ENCODE measurements at places on chromosomes 7 and 10. TPM values are rescaled to one million over a fixed set of nuclear protein-coding genes. Genes with fewer than 3 reads are reported as not detected.

The NUTM2D gene
- total RNA-seq: 0.32 TPM

The CYP2C8 gene
- total RNA-seq: not detected

The CALML5 gene
- total RNA-seq: not detected

The GJD4 gene
- 0.08 TPM for total RNA-seq

The STAG3 gene
- 3.4 TPM for total RNA-seq

The EPHB6 gene
- total RNA-seq: 0.59 TPM

The SEMA3E gene
- total RNA-seq: 6.8 TPM

- DNase-seq: no peak
Observed at GRCh38 chr10:80894311-80894791, 356.6 kb downstream of the SH2D4B start.

DNA sequence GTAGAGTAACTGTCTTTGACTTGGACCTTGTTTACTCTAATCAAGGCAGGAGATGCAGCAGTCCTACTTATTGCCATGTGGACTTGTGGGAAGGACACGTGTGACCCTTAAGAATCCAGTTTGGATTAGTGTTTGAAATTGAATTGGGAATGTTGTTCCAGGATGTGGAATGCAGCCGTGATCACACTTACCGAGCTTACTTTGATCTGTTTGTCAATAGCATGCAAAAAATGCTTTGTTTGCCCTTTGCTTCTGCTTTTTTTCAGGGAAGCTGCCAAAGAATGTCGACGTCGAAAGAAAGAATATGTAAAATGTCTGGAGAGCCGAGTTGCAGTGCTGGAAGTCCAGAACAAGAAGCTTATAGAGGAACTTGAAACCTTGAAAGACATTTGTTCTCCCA is 84.7 kb downstream of the CREM start:
- peak; percentile 38 for DNase-seq

- DNase-seq: peak; percentile 54
Observed at GRCh38 chr10:87829986-87830729, 12.1 kb upstream of the ATAD1 start.

GRCh38 chr7:116242178-116242577 is 31.8 kb downstream of the TES start:
- no peak for DNase-seq

GRCh38 chr10:63246356-63246755 is 113.2 kb downstream of the NRBF2 start:
- no peak for DNase-seq

DNA sequence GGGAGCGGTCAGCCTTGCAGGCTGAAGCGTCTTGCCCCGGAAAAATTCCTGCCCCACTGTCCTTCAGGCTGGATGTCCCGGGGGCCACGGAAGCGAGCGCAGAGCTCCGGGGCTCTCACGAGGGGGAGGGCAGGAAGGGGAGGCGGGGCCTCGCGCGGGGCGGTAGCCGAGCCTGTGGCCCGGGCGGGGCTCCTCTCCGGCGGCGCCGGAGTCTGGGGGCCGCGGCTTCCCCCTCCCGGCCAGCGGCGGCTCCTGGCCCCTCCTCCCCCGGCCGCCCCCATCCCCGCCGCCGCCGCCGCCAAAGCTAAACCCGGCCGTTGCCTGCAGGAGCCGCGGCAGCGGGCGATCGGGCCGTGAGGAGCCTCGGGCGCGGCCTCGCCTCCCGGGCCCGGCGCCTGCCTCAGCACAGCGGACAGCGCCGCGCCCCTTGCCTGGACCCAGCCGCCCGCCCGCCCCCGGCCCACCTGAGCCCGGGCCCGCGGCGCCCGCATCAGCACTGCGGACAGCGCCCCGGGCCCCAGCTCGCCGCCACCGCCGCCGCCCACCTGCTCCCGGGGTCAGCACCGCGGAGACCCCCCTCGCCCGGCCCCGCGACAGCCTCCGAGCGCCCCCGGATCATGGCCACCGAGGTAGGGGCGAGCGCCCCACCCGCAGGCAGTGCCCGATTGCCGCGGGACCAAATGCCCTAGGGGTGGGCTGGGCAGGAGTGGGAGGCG is at the start of gene GOLGA7B:
Gene GOLGA7B, plus strand, starts transcription at position 157 of the 716 bp plus-strand sequence. Its CDS starts 461 bp downstream, at position 618.
- peak; percentile 62 for DNase-seq

DNA sequence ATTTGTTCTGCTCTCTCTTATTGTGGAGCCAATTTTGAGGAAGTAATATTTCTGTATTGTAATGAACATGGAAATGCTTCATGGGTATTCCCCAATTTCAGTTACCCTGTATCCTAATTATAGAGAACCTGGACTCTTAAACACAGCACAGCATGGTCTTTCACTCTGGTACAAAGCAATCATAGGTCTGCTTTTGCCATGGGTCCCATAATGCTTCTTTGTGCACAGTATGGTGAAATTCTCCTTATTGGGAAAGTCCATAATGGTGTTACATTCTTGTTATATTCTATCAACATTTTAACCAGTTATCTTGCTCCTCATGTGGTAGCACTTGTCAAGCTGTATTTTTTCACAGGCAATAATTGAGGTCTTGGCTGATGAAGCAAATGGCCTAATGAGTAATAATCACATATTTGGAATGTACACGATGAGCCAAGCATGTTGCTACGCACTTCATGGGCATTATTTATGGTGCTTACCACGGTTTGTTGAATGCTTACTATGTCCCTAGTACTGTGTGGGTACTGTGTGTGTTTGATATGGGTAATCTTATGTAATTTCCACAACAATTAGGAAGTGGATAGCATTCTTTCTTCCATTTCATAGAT is 42.9 kb downstream of the PRKG1 start:
- no peak for DNase-seq

DNA sequence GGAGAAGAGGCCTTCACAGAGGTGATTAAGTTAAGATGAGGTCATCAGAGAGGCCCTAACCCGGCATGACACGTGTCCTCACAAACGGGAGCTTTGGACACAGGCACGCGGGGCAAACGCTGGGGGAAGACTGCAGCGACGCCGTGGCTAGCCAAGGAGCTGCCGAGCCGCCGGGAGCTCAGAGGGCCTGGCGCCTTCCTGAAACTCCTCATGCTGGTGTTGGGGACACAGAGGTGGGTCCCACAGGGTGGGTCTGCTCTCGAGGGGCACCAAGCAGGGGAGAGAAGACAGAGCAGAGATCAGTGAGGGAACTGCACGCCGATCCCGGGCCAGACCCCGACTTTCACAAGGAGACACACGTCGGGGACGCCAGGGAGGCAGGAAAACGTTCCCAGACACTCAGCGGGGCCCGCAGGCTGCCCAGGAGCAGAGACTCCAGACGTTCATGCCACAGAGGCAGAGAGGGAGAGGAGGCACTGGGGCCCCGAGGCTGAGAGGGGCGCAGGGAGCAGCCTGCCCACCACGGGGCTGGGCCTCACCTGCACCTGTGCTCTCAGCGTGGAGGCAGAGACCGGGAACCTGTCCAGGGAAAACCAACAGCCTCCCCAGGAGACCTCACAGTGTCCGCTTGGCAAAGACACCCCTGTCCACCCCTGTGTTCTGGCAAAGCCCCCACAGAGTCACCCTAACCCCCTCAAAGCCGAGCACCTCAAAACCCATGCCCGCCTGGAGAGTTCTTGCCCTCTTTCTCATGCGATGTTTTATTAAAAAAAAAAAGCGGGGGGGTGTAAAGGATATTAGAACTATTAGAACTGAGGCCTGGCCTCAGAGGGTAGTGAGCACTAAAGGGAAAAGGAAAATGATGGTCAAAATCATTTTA is 103.8 kb downstream of the PDGFA start:
- DNase-seq: no peak

DNA sequence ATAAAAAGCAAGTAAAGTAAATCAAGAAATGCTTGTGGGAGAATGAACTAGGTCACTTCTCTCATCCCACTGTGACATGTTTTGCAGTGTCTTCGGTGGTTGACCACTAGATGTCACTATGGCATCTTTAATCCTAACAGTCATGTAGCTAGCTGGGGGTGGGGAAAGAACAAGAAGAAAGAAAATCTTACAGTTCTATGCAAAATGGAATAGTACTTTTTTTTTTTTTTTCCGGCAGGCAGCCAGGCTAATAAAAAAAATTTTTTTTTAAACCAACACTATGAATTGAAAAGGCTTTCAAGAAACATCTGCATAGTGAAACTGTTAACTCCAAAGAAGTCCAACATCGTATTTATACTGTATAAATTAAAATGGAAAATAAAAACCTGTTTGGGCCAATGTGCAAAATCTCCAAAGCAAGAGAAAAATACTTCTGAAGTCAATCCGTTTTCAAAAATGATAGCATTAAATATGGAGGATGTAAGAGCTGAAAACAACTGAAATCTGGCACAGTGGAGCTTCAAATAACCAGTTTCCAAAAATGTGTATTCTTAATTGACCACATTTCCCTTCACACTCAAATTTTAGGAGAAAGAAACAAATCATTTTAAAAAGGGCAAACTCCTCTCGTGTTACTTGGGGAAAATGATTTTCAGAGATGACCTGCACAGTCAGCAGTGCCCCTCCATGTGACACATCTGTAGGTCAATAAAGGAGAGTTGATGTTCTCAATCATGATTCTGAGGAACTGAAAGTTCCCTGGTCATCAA is 38.5 kb downstream of the CDK1 start:
- DNase-seq: peak; percentile 81

DNA sequence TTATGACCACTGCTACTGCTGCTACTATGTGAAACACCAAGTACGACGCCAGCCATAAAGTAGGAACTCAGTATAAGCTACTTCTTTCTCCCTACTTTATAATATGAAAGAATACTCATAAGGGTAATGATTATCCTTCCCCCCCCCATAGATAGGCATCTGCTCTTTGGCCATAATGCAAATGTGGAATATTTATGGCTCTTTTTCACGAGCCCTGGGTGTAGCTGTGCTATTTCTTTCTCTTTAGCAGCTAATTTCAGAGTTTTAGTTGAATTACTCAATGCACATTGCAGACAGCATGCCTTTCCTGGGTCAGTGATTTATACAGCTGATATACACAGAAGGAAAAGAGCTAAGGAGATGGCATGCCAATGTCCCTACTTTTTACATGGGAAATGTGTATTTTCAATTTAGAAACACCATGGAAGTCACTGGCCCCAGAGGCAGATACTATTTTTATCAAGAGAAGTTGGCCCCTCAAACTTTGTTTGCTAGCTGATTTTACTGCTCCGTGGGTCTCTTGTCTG is 234.1 kb upstream of the KIAA1217 start:
- DNase-seq: no peak

- no peak for DNase-seq
Observed at GRCh38 chr10:86287966-86288579, 78.5 kb downstream of the GRID1 start.

GRCh38 chr10:13016426-13016825 is 14.9 kb upstream of the CCDC3 start:
- no peak for DNase-seq

GRCh38 chr10:70784471-70784870 is 706 bp downstream of the TBATA start:
- DNase-seq: no peak

- peak; percentile 57 for DNase-seq
Observed at GRCh38 chr10:110681023-110681681, 37.0 kb downstream of the RBM20 start.

- DNase-seq: no peak
Observed at GRCh38 chr10:75877877-75878276, 446.5 kb downstream of the LRMDA start.

GRCh38 chr10:53667063-53667462 is 894.5 kb upstream of the MBL2 start:
- DNase-seq: no peak

DNA sequence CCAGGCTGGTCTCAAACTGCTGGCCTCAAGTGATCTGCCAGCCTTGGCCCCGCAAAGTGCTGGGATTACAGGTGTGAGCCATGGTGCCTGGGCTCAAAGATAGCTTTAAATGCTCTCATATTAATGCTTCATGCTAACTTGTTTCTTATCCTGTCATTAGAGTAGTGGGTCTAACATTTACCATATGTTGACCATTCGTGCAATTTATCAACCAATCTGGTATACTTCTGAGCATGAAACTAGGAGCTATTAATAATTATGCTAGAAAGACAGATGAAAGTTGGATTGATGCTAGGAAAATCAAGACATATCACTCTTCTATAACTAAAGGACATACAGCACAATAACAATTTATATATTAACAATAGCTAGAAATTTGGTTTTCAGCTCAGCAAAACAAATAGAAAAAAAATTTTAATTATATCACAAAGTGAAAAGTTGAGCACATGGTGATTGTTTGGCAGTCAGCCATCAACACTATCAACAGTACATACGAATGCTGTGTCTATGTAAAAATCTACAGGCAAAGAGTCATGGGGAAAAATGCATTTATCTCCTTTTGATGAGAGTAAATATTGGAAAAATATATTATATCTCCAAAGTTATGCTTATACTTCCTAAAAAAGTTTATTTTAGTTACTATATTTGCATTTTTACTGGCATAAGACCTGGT is 112.1 kb upstream of the ABCB5 start:
- no peak for DNase-seq

DNA sequence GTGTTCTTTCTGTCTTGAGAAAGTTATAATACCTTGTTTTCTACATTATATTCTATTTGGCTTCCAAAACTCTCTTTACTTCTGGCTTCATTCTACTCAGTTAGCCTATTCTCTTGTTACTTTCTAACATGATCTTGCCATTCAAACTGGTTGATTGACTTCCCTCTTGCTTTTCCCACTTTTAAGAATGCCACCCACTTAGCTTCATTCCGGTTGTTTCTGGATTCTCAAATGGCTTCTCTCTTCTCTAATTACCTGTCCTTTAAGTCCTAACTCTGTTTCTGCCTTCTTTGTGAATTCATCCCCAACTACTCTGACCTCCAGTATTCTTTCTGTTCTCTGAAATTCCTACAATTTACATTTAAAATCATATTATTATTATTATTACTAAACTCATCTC is 52.0 kb downstream of the ANKIB1 start:
- no peak for DNase-seq
